Stimulated activated CD8-positive, alpha-beta memory T cell treated with anti-CD3 and anti-CD28 coated beads, Interleukin-7, amount 100 ng/mL, for 1 hour (primary cell): ENCODE measurements at places on chromosomes 6 and 20.

GRCh38 chr6:159631886-159632285 is 61.2 kb downstream of the SOD2 start:
- no peak for DNase-seq

GRCh38 chr20:20553541-20553940 is 158.9 kb downstream of the RALGAPA2 start:
- no peak for DNase-seq

DNA sequence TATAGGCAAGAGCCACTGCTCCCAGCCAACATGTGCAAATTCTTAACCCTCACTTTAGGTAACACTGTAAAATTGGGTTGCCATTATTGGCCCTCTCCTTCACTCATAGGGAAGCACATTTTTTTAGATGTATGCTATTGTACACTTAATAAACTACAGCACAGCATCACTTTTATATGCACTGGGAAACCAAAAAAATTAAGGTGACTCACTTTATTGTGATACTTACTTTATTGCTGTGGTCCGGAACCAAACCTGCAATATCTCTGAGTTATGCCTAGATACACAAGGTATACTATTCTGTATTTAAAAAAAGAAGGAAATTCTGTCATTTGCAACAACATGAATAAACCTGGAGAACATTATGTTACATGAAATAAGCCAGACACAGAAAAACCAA is 40.5 kb downstream of the IPCEF1 start:
- no peak for DNase-seq

DNA sequence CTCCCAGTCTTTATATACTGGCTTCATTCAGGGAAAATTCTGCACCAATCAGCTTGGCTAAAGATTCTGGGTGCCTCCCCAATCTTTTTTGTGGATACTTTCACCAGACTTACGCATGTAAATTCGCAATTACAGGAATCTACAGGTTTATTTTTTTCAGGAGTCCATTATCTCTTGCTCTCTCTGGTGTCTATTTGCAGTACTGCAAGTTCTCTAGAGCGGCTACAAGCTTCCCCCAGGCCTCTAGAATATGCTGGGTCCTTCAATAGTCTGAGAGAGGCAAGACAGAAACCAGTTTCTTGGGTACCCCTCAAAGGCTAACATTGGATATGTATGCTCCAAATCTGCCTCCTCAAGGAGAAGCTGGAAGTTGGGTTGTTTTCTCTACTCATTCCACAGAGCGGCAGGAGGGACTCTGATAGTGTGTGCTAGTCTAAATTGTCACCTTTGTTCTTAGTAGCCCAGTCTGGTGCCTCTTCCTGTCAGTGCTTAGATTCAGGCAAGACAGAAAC is 58.5 kb downstream of the SUN5 start:
- no peak for DNase-seq

- no peak for DNase-seq
These were observed 19.6 kb upstream of the SERPINB1 start for GRCh38 chr6:2861060-2861821.

DNA sequence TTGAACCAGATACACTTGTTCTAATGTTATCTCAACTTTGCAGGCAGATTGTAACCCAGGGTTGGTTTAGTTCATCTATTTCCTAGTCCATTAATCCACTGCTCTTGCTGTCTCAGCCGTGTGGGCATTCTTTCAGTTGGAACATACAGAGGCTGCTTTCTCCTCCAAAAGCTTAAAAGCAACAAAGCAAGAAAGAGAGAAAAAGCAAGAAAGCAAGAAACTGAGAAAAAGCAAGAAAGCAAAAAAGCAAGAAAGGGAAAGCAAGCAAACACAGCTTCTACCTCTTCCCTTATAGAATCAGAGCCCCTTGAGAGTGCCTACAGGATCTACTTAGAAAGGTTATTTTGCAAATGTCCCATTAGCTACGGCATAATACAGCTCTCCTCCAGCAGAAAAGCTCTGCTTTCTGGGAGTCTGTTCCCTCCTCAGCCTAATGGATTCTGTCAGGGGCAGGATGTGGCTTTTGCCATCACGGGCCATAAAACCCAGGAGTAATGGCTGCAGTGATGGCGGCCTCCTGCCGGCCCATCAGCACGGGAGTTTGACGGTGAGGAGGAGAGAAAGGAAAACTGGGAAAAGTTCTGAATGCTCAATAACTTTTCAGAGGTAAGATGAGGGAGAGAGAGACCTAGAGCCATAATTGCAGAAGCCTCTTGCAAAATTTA is 156.8 kb upstream of the JARID2 start:
- DNase-seq = no peak
